ENCODE measurements at places on chromosomes 5 and 9.

- no peak for DNase-seq
Observed at GRCh38 chr5:16916262-16916878, 19.7 kb downstream of the MYO10 start.

DNA sequence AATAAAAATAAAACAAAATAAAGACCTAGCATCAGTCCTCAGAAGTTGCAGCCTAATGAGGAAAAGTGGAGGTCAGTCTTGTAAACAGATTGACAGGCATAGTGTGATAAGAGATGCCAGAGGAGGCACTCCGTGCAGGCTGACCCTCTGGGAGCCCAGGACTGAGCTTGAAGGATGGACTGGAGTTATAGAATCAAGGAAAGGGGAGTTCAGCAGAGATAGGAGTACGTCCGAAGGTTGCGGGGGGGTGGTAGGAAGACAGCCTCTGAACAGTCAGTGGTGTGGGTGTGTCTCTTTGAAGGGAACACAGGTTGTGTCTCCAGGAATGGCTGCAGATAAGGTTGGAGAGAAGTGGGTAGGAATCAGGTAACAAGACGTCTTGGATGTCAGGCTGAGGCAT, 126.1 kb upstream of the CPEB4 start:
- no peak for DNase-seq

DNA sequence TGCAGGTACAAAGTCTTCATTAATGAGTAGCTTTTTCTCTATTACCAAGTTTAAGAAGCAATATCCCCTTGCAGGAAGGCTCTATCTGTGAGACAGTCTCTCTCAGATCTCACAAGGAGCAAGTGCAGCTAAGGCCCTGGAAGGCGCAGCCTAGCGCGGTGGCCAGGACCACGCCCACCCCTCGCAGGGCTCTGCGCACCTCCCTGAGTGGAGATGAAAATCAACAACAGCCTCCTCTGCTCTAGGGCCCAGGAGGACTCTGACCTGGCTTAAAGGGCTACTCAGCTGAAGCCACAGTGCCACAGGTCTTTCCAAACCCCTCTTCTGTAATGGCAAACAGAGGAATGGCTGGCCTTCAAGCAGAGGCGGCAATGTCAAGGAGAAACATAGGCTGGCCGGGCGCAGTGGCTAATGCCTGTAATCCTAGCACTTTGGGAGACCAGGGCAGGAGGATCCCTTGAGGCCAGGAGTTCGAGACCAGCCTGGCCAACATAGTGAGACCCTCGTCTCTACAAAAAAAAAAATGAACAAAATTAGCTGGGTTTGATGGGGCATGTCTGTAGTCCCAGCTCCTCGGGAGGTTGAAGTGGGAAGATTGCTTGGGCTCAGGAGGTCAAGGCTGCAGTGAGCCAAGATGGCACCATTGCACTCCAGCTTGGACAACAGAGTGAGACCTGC, 11.9 kb downstream of the SEC16A start:
- DNase-seq: no peak

- no peak for DNase-seq
Observed at GRCh38 chr9:97851446-97851883, 1.6 kb upstream of the FOXE1 start.

- DNase-seq: no peak
Observed at GRCh38 chr5:1815071-1815786, 14.0 kb downstream of the NDUFS6 start.

DNA sequence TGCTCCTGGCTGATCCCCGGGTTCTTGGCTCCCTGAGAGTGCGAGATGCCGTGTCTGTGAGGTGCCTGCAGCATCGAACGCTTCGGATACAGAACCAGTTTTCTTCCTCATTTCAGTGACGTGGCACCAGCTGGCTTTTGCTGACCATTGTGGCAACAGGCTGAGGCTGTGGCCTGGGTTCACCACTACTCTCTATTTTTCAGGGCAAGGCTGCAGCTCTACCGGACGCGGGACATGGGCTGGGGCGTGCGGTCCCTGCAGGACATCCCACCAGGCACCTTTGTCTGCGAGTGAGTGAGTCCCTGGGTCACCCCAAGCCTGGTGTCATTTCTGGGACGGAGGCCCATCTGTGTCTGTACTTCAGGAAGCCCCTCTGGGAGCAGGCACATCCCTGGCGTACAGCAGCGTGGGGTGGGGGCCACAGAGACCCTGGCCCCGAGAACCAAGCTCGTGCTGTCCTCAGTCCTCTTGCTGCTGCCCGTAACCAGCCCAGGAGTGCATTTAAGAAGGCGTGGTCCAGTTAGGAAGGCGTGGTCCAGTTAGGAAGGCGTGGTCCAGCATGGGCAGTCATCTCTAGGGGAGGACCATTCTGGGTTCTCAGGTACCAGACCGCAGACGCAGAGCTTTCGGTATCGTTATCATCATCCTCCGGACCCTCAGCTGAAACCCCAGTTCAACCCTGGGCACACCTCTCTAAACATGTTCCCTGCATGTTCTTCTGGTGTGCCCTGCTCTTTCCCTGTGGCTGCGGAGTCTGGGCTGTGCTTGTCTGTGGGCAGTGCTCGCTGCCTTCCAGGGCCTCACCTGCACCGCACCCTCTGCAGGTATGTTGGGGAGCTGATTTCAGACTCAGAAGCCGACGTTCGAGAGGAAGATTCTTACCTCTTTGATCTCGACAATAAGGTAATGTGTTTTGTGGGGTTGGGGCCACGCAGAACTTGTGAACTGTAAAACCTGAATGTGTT, 60.1 kb upstream of the CACNA1B start:
- no peak for DNase-seq

DNA sequence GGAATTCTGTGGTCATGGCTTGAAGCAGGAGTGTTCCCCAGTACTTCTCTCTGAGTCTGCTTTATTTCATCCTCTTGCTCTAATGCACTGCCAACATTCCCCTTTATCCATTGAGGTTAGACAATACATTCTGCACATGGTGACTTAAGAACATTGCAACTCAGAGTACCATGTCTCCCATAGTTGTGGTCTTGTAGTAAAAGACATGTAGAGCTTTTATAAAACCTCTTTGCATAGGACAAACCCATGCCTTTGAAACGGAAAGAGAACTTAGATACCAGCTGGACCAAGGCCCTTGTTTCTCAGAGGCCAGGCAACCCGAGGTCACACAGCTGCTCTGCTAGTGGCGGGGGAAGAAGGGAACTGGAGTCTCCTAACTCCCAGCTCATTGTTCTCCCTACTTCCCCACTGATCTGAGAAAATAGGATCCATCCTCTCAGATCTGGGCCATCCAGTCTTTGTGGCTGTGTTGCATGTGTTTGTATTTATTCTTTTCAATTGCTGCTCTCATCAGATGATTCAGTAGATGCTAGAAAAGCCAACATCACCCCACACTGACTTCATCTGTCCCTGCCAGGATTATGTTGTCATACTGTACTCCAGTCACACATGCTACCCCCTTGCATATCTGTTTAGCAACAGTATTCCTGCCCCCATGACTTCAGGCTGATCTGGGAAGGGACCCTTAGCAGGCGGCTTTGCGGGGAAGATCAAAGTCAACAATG, 236.9 kb downstream of the SAXO1 start:
- no peak for DNase-seq

DNA sequence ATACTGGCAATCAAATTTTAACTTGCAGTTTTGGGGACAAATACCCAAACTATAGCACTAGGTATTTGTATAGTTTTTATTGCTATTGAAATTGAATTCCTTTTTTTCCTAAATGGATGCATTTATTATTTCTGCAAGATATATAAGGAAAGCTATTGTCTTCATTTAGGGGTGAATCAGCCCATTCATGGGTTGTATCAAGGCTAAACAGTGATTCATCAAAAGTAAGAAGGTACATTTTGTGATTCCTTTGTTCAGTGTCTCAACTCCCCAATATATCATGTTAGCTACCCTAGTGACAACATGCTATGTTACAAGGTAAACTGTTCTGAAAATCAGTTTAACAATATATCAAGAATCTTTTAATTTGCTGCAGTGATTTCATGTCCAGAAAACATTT, 185.7 kb downstream of the PLK2 start:
- DNase-seq: no peak

DNA sequence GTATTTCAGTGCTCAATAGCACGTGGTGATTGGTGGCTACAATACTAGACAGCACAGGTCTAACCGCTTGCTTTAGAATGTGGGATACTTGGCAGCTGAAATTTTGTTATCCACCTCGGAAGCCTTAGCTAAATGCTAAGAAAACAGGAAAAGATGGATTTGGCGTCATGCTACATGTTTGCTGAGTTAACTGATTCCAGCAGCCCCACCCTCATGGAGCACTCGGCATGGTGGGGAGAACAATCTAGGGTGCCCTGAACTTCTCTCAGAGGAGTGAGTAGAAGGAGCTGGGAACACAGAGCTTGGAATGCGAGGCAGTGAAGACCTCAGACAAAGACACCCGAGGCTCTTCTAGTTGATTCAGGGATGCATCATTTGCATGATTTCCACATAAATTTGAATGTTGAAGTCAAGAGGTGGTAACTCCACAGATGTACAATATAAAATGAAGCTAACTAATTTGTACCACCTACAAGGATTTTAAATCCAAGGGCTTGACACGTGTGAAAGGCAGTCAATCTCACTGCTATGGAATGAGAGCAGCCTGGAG, 145.1 kb upstream of the FSTL4 start:
- no peak for DNase-seq

DNA sequence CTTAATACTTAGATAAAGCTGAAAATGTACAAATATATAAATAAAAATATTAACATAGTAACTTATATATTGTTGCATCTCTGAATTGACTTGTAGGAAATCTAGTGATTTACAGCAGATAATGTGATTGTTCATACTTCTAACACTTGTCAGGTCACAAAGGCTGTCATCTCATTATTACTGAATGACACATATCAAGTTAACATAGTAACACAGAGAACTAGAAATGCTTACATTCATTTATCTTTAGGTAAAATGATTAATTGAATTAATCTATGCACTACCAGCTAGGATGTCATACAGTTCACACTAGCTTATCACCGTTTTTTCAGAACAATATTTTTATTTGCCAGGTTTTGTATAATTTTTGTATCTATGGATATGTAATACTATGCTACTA, 189.8 kb upstream of the SH3GL2 start:
- DNase-seq: no peak

DNA sequence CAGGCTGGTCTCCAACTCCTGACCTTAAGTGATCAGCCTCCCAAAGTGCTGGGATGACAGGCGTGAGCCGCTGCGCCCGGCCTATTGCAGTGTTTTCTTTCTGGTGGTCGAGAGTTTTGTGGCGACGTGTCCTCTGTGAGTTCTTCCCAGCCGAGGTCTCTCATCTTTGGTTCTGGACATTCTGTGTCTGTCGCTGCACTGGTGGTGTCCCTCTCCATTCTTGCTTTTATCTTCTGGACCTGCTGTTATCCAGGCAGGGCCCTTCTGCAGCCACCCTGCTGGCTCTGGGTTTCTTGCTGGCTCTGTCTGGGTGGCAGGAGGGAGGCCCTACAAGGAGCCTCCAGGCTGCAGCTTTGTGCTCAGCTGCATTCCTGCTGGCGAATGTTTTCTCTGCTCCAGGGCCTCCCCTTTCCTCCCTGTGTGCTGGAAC, 49.1 kb upstream of the EXOC3 start:
- no peak for DNase-seq

- DNase-seq: no peak
Observed at GRCh38 chr5:177005619-177006264, 837 bp downstream of the UIMC1 start.

- DNase-seq: no peak
Observed at GRCh38 chr5:116881921-116882531, 307.4 kb upstream of the SEMA6A start.

GRCh38 chr9:16090907-16091629, 538.2 kb downstream of the CCDC171 start:
- DNase-seq: no peak

- DNase-seq: no peak
Observed at GRCh38 chr5:156241266-156241665, 85.7 kb upstream of the SGCD start.

- DNase-seq: no peak
Observed at GRCh38 chr9:129419382-129419899, 201.5 kb downstream of the C9orf50 start.

GRCh38 chr5:158979290-158979689, 120.4 kb downstream of the EBF1 start:
- no peak for DNase-seq

- DNase-seq: no peak
Observed at GRCh38 chr5:43609752-43610151, 6.8 kb downstream of the NNT start.

DNA sequence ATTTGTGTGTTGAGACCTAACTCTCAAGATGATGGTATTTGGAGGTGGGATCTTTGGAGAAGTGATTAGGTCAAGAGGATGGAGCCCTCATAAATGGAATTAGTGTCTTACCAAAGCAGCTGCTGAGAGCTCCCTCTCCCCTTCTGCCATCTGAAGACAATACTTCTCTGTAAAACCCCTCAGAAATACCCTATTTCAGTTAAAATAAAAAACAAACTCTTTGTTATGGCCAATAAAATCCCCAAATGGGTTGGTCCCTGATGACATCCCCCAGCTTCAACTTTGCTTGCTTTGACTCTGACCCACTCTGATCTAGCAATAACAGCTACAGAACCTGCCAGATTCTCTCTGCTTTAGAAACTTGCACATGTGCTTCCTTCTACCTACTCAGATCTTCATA, 100.9 kb downstream of the SNCAIP start:
- no peak for DNase-seq

GRCh38 chr9:137989999-137990715, 112.6 kb downstream of the CACNA1B start:
- no peak for DNase-seq

GRCh38 chr5:135127439-135128240, 93.6 kb upstream of the PITX1 start:
- DNase-seq: no peak

- DNase-seq: no peak
Observed at GRCh38 chr5:65150599-65151304, 331.0 kb downstream of the ADAMTS6 start.

DNA sequence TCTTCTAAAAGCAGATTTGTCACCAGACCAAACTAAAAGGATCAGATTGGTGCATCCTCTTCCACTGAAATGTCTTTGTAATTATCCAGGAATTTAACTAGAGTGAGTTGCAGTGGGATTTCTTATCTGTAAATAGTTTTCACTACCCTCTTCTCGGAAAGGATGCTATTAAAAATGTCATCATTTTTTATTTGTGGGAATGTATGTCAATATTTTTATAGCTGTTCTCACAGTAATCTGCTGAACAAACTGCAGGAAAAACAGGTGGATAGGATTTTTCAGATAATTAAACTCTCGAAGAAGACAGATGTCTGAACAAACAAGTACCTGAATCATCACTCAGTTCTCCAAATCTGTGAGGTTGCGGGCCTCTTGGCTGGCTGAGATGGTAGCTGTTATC, 62.7 kb downstream of the RAB14 start:
- no peak for DNase-seq

All from activated naive CD4-positive, alpha-beta T cell (primary cell).